ENCODE measurements at places on chromosomes 5 and 9. TPM values are rescaled to one million over a fixed set of nuclear protein-coding genes. Genes with fewer than 3 reads are reported as not detected.

DNA sequence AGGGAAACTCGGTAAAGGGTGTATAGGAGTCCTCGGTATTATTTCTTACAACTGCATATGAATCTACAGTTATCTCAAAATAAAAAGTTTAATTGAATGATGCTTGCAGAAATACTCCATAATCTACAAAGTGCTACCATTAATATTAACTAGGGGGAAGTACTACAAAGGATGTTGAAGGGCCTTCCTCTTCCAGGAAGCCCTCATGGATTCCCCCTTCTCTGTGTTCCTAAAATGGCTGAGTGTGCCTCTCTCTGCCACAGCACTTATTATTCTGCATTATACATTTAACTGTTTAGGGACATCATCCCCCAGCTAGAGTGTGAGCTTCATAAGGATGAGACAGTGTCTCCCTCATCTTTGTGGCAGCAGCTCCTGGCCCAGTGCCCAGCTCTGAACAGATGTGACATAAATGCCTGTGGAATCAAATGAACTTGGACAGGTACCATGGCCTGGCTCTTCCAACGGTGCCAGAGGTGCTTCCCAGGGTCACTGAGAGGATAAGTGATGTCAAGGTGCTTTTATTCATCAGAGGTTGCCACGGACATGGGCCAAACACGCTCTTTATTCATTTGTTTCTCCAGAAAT is 99.5 kb downstream of the PAX5 start:
- DNase-seq, result no peak

GRCh38 chr9:112898872-112899311 is 8.2 kb upstream of the SLC46A2 start:
- no peak for DNase-seq

The GTF3C5 gene
- total RNA-seq, result 60.7 TPM

The HCN1 gene
- not detected for total RNA-seq

The LHX3 gene
- not detected for total RNA-seq

DNA sequence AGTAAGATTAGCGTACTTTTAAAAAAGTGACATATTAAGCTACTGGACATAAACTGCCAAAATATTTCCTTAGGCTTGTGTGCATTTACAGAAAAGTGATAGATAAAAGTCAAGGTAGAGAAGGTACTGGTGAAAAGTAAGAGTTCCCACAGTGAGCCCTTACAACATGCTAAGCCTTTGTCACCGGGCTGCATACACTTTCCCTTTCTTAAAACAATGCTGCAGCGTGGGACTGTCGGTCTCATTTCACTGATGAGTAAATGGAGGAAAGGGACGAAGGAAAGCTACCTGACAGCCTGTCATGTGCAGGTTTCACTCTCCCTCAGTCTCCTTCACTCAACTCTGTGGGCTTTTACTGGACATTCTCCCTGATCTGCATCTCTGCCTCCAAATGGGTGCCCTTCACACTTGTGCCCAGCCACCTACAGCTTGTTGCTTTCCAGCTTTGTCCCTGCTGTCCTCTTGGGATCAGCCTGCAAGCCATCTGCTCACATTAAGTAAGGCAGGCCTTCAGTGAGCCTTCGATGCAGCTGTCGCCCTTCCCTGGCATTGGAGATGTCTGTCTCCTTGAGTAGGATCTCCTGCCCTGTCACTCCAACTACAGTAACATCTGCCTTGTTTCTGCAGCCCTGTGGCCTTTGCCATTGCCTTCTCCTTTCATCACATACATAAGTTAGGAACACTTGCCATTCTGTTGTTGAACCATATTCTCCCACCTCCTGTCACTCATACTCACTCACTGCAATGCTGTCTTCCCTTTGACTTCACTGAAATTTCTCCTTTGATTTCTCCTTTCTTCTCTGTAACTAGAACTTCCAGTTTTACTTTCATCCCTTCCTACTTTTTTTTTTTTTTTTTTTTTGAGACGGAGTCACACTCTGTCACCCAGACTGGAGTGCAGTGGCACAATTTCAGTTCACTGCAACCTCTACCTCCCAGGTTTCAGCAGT is 9.3 kb upstream of the ROPN1L start:
- no peak for DNase-seq

- DNase-seq, result no peak
Observed at GRCh38 chr5:106876665-106877194, 794.0 kb downstream of the EFNA5 start.
